ENCODE measurements at places on chromosomes 1 and 21.

GRCh38 chr1:82260666-82261065, 459.9 kb downstream of the ADGRL2 start:
- H3K4me3 ChIP-seq, result no peak overlapping the region
- no peaks in the 10 kb centered on the region for H3K27me3 ChIP-seq
- no peak overlapping the region for H3K27ac ChIP-seq
- DNase-seq, result no peak
- no peaks in the 10 kb centered on the region for H3K36me3 ChIP-seq
- H3K4me1 ChIP-seq, result no peaks in the 10 kb centered on the region

DNA sequence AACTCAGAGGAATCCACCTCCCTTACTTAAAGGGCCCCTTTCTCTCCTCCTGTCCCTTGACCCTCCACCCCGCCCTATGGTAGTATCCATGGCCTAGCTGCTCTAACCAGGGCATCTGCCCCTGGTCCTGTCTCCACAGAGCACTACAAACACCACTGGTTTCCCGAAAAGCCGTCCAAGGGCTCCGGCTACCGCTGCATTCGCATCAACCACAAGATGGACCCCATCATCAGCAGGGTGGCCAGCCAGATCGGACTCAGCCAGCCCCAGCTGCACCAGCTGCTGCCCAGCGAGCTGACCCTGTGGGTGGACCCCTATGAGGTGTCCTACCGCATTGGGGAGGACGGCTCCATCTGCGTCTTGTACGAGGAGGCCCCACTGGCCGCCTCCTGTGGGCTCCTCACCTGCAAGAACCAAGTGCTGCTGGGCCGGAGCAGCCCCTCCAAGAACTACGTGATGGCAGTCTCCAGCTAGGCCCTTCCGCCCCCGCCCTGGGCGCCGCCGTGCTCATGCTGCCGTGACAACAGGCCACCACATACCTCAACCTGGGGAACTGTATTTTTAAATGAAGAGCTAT, 1.7 kb downstream of the BTG2 start:
- H3K4me1 ChIP-seq, result peaks cover 2% of the 10 kb centered on the region
- no peaks in the 10 kb centered on the region for H3K36me3 ChIP-seq
- H3K27me3 ChIP-seq, result peaks cover 2% of the 10 kb centered on the region

GRCh38 chr1:233721004-233721595, 107.2 kb downstream of the KCNK1 start:
- H3K36me3 ChIP-seq, result no peaks in the 10 kb centered on the region
- H3K4me1 ChIP-seq, result no peaks in the 10 kb centered on the region
- no peak overlapping the region for H3K27ac ChIP-seq
- no peak overlapping the region for H3K4me3 ChIP-seq
- no peak for DNase-seq

- H3K4me1 ChIP-seq, result peaks cover 20% of the 10 kb centered on the region
- DNase-seq, result no peak
- no peaks in the 10 kb centered on the region for H3K27me3 ChIP-seq
- no peak overlapping the region for H3K4me3 ChIP-seq
These were observed 28.7 kb downstream of the LDLRAP1 start for GRCh38 chr1:25572107-25572506.

DNA sequence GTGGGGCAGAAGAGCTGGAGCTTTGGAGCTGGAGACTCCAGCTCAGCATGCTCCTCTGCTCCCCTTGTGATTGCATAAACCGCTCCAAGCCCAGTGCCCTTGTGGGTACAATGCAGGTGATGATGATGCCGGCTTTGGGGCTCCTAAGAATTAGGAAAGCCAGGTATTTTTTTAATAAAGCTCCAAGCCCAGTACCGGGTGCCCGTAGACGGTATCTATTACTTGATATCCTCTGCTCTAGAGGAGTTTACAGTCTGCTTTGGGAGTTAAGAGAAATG, 27.2 kb downstream of the TENT5C start:
- no peak overlapping the region for H3K4me3 ChIP-seq
- H3K36me3 ChIP-seq, result no peaks in the 10 kb centered on the region
- H3K27ac ChIP-seq, result no peak overlapping the region
- no peak for DNase-seq
- H3K4me1 ChIP-seq, result no peaks in the 10 kb centered on the region

- no peak overlapping the region for H3K4me3 ChIP-seq
- H3K27ac ChIP-seq, result no peak overlapping the region
- H3K4me1 ChIP-seq, result peaks cover 3% of the 10 kb centered on the region
- peak; percentile 90 for DNase-seq
- no peaks in the 10 kb centered on the region for H3K27me3 ChIP-seq
These were observed 3.6 kb downstream of the OTUD7B start for GRCh38 chr1:150006881-150007421.

DNA sequence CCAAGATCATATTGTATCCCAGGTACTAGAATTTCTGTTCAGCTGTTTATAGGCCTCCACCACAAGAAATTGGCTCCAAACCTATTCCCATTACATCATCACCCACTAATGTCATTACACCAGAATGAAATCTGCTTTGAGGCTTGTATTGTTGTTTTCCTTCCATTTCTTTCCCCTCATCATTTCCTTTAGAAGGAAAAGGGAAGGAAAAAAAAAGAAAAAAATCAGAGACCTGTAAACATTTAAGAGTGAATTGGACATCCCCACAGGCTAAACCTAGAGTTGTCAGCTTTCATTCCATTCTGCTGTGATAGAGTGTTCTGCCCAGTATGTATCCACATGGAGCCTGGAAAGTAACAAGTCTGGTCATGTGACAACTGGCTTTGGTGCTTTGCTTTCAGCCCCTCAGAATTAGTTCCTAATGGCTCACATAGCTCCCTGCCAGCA, 44.6 kb downstream of the NFYC start:
- H3K27ac ChIP-seq, result peak overlapping the region; percentile 17
- no peak overlapping the region for H3K4me3 ChIP-seq
- H3K4me1 ChIP-seq, result peaks cover 6% of the 10 kb centered on the region
- DNase-seq, result peak; percentile 84
- H3K27me3 ChIP-seq, result no peaks in the 10 kb centered on the region

DNA sequence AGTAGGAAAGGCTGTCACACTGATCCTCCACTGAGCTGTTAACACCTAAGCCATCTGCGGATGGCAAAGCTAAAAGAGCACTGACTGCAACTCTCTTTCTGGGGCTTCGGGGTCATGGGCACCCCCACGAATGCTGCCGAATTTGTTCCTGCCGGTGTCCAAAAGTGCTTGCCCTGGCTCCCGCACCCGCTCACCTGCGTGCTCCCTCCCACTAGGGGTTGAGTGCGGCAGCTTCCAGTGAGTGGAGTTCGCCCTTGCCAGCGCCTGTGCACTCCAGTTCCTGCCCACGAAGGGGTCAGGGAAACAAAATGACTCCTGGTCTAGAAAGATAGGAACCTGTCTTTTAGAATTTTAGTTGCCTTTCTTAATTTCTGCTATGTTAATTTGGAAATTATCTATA, 78.7 kb downstream of the IFI44 start:
- H3K36me3 ChIP-seq, result no peaks in the 10 kb centered on the region
- H3K4me3 ChIP-seq, result no peak overlapping the region
- no peak overlapping the region for H3K27ac ChIP-seq
- no peak for DNase-seq
- H3K27me3 ChIP-seq, result no peaks in the 10 kb centered on the region
- H3K4me1 ChIP-seq, result no peaks in the 10 kb centered on the region

- H3K27me3 ChIP-seq, result no peaks in the 10 kb centered on the region
- H3K27ac ChIP-seq, result no peak overlapping the region
- H3K4me3 ChIP-seq, result no peak overlapping the region
- H3K36me3 ChIP-seq, result no peaks in the 10 kb centered on the region
- DNase-seq, result no peak
These were observed 39.0 kb downstream of the LRRC8C start for GRCh38 chr1:89671775-89672488.

DNA sequence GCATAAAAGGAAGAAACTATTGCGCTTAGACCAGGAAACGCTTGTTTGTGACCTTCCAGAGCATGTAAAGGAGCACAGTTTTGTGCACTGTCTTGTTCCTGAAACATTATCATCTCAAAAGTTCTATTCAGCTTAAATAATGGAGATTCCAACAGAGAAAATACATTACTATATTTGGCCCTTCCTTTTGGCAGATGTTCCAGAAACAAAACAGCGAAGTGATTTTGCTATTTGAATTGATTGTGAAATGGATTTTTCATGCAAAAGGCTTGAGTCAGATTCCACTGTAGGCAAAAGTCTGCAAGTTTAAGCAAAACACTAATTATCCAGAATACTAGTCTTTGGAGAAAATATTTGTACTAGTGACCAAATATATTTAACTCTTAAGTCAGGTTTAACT, 80.3 kb upstream of the PTBP2 start:
- H3K27me3 ChIP-seq, result no peaks in the 10 kb centered on the region
- H3K36me3 ChIP-seq, result no peaks in the 10 kb centered on the region
- H3K4me1 ChIP-seq, result peaks cover 4% of the 10 kb centered on the region
- no peak overlapping the region for H3K27ac ChIP-seq
- peak; percentile 76 for DNase-seq

DNA sequence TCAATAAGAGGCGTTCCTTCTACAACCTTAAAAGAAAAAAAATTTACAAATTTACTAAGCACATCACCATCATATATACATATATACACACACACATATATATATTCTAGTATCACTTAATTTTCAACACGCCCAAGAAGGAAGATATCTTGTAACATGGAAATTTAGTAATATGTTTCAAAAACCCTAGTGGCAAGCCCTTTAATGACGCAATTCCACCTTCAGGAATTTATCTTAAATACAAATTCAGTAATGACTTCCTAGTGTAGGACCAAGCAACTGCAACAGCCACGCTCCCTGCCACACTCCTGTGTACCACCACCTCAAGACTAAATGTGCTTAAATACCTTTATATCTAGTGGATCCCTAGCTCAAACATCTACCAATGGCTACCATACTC, 12.5 kb downstream of the LBR start:
- H3K27me3 ChIP-seq, result no peaks in the 10 kb centered on the region
- H3K4me1 ChIP-seq, result no peaks in the 10 kb centered on the region
- DNase-seq, result no peak
- no peak overlapping the region for H3K4me3 ChIP-seq
- peaks cover 5% of the 10 kb centered on the region for H3K36me3 ChIP-seq

Data from fibroblast of lung (primary cell).